ENCODE measurements at places on chromosomes 11 and 22.

GRCh38 chr11:124746621-124747243 lies 5.3 kb downstream of the VSIG2 start:
- DNase-seq = peak; percentile 29

DNA sequence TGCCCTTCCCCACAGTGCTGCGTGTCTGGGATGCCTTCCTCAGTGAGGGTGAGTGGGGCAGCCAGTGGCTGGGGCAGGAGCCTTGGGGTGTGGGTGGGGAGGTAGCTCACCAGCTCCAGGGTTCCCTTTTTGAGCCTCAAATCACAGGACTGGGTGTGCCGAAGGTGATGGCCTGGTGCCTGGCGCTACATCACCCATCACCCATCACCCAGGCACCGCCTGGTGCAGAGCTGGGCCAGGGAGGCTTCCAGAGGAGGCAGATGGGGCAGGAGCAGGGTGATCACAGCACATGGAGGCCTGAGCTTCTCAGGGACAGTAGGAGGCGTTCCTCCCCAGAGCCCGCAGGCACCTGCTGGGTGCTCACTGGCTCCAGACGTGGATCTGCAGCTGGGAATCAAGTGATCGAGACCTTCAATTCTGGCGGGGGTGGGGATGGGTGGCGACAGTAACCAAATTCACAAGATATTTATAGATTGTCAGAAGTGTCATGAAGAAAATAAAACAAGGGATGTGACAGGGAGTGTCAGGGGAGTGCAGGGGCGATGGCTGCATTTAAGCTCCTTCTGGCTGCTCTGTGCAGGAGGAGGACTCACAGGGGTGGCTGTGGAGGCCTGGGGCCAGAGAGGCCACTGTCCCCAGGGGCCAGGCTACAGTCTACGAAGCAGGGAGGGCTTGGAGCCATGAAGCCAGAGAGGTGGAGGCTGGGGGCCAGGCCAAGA lies 3.2 kb downstream of the TBC1D10C start:
- DNase-seq = no peak

- DNase-seq = no peak
These were observed 2302.2 kb upstream of the RAG2 start for GRCh38 chr11:38900211-38900610.

DNA sequence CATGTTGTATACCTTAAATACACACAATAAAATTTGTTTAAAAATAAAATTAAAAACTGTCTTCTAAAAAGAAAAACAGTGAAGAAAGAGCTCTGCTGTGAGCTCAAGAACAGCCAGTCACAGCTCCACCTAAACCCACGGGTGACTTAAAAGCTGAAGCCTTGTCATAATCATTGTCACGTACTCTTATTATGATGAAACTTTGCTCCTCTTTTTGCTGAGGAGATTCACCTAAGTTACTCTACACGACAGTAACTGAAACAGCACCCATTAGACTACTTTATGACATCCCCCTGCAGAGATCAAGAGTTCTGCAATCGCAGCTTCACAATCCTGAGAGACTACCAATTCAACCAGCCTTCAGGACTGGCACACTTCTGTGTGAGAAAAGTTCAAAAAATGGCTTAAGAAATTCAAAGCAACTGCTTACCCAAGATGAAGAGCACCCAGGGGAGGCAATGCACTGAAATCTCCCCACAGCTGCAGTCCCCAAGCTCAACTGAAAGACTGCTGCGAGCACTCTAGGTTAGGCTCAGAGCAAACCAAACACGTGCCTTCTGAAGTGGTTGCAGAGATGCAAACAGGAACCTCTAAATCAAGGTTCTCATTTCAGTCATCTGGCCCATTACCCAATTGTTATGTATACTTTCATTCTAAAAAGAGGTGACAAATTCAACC lies at the start of gene JAML:
JAML (minus strand) TSS at position 501 of the 678 bp plus-strand sequence. CDS start 10,145 bp downstream, outside the sequence.
- peak; percentile 73 for DNase-seq

DNA sequence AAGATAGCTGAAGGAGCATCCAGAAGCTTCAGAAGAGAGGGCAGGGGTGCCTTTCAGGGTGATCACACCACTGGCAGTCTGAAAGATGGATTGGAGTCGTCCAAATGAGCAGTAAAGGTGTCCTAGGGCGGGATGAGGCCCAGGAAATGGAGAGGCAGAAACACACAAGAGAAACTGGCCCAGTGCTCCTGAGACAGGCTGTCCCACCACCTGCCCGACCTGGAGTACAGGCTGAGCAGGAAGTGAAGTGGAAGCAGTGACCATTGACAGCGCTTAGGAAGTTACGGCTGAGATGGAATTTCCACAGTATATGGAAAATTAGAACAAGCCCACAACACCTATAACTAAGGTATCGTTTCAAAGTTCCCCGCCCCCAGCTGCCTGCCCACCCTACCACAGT lies 16.1 kb downstream of the EIF3F start:
- no peak for DNase-seq

DNA sequence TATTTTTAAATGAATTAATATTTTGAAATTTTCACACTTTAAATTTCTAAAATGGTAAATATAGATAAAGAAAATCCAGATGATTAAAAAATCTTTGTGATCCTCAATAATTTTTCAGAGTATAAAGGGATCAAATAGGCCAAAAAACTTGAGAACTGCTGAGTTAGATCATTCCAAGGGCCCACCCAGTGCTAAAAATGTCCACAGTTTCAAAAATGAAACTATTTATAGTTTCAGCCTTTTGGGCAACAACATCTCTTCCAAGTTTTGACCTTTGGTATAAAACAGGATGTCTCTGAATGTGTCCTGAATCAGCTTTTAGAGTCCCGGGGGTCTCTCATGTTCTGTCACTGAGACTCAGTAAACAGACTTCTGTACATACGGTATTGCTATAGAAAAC lies 20.9 kb upstream of the BAIAP2L2 start:
- DNase-seq = no peak

DNA sequence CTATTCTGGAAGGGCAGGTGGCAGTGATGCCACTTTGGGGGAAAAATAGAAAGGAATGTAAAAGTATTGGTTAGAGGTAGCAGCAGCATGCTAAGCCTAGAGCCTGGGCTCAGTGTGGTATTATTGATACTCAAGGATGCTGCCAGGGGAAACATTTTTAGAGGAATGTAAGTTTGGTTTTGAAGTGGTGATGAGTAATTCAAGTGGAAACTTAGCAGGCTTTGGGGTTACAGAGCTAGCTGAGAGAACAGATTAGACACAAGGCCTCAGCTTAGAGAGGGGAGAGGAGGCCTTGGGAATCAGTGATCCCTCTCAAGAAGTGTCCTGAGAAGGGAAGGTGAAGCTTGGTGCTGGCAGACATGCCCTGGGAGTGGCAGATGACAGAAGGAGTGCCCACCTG lies 32.9 kb upstream of the DDI1 start:
- no peak for DNase-seq

GRCh38 chr22:17446698-17447097 lies 77.4 kb downstream of the CECR2 start:
- no peak for DNase-seq

- DNase-seq = peak; percentile 39
These were observed 6.3 kb upstream of the FXYD2 start for GRCh38 chr11:117830674-117831351.

DNA sequence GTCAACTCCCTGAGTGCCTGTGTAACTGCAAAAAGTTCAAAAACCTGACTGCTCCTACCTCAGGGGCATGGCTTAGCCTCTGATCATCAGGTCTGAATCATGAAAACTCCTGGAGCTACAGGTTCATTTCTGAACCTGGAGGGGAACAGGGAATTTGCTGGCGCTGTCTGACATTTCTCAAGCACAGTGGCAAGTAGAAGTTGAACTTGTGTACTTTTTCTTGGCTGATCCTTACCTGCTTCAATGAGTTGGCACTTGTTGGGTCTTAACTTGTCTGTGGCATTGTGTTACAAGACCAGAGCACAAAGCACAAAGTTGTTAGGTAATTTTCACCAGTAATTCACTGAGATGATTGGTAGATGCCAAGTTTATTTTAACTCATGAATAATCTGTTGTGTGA lies 3.3 kb downstream of the TMEM109 start:
- no peak for DNase-seq

- DNase-seq = no peak
These were observed 20.6 kb upstream of the EIF3M start for GRCh38 chr11:32562839-32563599.

DNA sequence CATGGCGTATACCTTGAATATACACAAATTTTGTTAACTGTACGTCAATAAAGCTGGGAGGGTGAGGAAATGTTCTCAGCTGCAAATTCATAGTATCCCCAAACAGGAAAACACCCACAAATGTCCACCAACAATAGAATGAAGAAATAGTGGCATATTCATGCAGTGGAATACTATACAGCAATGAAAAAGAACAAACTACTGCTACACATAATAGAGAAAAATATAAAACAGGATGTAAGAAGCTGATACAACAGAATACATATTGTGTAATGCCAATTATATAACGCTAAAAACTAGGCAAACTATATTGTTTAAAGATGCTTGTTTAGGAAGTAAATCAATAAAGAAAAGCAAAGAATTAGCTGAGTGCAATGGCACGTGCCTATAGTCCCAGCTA lies 81.5 kb downstream of the SIK3 start:
- DNase-seq = no peak

GRCh38 chr11:108752297-108752751 lies 87.5 kb downstream of the DDX10 start:
- no peak for DNase-seq

GRCh38 chr11:71213696-71214552 lies 38.5 kb downstream of the SHANK2 start:
- DNase-seq = no peak

GRCh38 chr11:102868339-102868738 lies 6.4 kb downstream of the MMP12 start:
- DNase-seq = no peak

- DNase-seq = no peak
These were observed at the start of gene LAYN for GRCh38 chr11:111540114-111540936. Gene LAYN (plus strand): TSS chr11:111540720. CDS start chr11:111540844, 124 bp downstream.

- DNase-seq = no peak
These were observed 36.9 kb upstream of the TMEM123 start for GRCh38 chr11:102489186-102490145.

GRCh38 chr22:28792491-28793383 lies 7.6 kb downstream of the XBP1 start:
- DNase-seq = peak; percentile 62

DNA sequence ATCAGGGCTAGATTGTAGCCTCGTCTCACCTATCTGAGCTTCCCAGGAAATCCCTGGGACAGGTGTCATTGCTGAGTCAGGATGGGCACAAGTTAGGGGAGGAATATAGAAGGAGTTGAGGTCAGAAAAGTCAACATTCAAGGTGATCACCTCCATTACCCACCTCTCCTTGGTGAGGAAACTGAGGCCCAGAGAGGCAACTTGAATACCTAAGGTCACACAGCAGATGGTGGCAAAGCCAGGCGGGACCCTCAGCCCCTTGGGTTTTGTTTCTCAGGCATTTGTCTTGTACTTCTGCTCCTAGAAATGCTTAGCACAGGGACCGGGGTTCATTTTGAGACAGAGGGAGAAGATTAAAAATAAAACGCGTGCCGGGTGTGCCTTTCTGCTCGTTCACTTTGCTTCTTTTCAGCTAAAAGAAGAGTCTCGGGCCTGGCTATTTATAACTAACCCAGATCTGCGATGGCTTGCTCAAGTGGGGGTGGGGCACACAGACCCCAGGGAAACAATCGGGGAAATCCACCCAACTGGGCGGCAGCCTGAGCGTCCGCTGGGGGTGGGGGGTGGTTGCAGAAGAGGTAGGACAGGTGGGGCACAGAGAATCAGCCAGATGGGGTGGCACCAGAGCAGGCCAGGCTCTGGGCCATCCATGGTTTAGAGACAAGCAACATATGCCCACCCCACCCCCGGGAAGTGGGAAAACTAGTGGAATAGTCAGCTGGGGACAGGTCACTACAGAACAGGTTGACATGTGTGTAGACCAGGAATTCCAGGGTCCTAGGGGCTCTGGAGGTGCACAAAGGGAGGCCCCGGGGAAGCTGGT lies 3.9 kb upstream of the GNAZ start:
- DNase-seq = no peak

DNA sequence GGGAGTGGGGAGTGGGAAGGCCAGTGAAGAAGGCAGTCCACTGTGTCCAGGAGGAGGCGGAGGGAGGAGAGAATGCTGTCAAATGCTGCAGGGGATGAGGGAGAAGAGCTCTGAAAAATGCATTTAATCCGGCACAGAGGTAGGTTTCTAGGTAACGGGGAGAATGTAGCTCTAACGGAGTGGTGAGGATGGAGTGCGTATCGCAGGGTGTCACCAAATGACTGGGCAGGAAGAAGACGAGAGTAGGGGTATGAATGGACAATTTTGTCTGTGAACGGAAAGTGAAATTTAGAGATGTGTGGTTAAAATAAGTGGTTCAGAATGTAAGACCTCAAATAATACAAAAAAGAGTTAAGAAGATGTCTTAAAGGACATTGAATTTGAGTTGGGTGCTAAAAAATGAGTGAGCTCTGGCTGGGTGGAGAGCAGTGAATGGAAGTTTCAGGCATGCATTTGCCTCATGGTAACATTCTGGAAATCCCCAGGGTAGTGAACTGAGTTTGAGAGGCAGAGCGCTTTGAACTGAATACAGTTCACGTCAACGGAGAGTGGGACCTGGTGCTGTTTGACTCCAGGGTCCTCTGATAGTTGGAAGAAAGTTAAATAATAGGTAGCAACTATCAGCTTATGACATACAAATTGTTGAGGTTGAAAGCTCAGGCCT lies 81.3 kb upstream of the CADM1 start:
- no peak for DNase-seq

DNA sequence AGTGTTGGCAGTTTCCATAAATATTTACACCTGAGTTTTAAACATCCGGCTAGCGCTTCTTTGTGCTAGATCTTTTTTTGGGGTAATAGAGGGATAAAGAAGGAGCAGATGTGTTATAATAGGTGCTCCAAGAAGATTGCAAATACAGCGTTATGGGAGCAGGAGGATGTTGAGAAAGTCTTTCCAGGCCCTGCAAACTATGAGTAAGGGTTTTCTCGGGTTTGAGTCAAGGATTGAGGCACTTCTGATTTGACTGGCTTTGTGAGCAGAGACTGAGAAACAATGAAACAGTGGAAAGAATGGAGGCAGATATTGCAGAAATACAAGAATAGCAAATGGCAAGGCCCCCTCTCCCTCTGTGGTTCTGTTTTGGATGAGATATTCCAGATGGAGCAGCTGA lies 155.0 kb upstream of the TIMP3 start:
- DNase-seq = no peak

- peak; percentile 81 for DNase-seq
These were observed 7.2 kb downstream of the GRK2 start for GRCh38 chr11:67273260-67273990.

DNA sequence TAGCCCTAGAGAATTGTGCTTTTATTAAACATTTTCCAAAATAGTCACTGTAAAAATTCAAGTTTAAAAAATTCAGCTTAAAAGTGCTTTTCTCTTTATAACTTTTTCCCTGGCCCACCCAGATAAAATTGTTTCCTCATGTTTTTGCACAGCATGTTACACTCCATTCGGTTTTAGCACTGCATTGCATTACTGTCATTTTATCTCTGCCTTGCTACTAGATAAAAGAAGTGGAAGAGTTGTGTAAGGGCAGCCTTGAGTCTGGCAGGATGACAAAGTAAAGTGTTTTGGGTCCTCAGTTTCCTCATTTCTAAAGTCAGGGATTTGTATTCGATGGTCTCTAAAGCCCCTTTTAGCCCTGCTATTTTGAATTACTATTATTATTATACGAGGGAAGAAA lies 99.8 kb downstream of the ATM start:
- DNase-seq = no peak

- DNase-seq = no peak
These were observed 943 bp upstream of the YWHAH start for GRCh38 chr22:31943206-31943977.
